Fibroblast of skin of scalp (primary cell): ENCODE measurements at places on chromosomes 7 and 10.

- peak; percentile 72 for DNase-seq
Measured at GRCh38 chr7:5595545-5596045, 172.0 kb upstream of the TNRC18 start.

- DNase-seq: no peak
Measured at GRCh38 chr10:47440207-47440606, 43.7 kb downstream of the ANXA8 start.

DNA sequence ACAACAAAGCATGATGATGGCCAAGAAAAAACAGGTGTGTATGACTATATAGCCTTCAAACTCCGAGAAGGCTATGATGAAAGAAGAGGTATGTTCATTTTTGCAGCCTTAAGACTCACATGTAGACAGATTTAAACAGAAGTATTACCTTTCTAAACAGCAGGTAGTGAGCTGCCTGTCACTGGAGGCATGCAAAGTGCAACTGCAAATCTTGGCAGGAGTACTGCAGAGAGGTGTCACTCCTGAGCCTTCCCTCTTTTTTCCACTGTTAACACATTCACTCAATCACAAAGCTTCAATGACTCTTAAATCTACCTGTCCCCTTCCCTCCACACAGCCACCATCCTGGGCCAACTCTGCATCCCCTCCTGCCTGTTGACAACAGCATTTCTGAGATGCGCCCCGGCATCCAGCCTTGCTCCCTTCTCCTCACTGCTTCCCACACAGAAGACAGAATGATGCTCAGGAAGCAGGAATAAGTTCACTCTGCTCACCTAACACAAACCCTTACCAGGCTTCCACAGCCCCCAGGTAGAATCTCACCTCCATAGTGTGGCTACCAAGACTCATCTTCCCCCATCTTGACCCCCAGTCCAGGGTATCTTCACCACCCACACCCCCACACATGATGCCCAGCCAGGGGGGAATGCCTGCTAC, 161.9 kb upstream of the ZMIZ1 start:
- no peak for DNase-seq

GRCh38 chr7:55546814-55547213, 25.5 kb downstream of the VOPP1 start:
- DNase-seq: peak; percentile 85

- no peak for DNase-seq
Measured at GRCh38 chr7:137983323-137984008, 18.4 kb downstream of the CREB3L2 start.

GRCh38 chr10:124894569-124895215, 47.2 kb upstream of the ZRANB1 start:
- peak; percentile 52 for DNase-seq

GRCh38 chr7:47806701-47807103, 141.6 kb downstream of the PKD1L1 start:
- DNase-seq: no peak

- DNase-seq: no peak
Measured at GRCh38 chr7:81165070-81165469, 246.2 kb upstream of the SEMA3C start.

DNA sequence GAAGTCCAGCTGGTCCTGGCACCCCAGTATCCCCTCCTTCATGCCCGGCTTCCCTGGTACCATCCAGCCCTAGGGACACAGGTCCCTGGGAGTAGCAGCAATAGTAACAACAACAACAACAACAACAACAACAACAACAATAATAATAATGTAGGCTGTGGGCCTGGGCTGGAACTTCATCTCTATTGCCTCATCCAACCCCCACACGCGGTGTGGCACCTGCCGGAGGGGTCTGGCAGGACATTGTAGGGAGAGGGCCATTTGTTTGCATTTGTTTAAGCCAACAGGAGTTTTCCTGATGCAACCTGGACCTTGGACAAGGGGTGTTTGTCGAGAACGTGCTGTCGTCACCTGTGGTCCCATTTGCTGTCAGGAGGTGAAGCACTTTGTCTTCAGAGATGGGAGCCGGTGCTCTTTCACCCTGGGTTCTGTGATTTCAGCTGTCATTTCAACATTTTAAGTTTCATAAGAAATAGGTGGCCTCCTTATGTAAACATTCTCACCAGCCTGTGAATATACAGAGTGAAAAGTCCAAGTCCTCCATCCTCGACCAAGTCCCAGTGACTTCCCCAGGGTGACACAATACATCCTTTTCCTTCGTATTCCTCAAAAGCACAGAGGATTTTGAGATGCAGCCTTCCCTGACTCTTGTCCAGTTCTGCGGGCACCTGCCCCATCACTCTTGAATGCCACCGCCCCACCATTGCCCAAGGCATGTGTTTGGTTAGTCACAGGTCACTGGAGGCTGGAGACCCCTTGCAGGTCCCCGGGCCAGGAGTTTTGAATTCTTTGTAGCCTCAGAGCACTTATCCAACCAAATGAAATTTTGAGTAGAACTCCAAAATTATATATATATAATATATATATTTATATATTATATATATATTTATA, 9.2 kb downstream of the LHPP start:
- DNase-seq: no peak

GRCh38 chr7:144133307-144133706, 10.3 kb downstream of the OR2A14 start:
- DNase-seq: no peak

- DNase-seq: peak; percentile 31
Measured at GRCh38 chr10:75982611-75983369, 551.4 kb downstream of the LRMDA start.

GRCh38 chr7:43113622-43114457, 1.4 kb downstream of the HECW1 start:
- DNase-seq: peak; percentile 42
